ENCODE measurements at places on chromosomes 5 and 9. TPM values are rescaled to one million over a fixed set of nuclear protein-coding genes. Genes with fewer than 3 reads are reported as not detected.

CCDC69 gene
- 3.5 TPM for polyA plus RNA-seq

C5orf58 gene
- 0.30 TPM for polyA plus RNA-seq

TIMD4 gene
- polyA plus RNA-seq: 13.2 TPM

DNA sequence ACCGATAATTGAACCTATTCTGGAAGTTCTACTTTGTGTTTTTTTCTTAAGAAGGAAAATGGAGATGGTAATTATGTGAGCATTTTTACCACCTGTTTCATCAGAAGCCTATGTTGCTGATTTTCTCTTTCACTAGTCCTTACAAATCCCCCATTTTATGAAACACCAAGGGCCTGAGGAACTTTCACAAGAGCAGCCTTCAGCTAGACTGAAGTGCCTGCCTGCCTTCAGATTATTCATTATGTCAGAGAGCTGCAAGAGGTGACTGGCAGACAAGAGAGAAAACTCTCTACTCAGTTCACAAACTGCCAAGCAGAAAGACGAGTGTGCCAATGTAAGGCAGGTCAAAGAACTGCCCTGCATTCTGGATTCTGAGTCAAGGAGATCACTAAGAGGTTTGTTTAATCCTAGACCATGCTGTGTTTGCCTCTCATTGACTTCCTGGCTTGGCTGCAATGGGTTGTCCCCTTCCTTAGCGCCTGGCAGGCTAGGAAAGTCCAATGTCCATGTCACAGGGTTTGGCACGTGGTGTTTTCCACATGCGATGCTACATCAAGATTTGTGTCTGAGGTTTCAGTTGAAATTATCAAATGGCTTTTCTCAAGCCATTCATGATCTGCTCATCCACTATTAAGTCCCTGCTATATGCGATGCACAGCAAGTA lies 143.3 kb downstream of the CDC42SE2 start:
- DNase-seq: no peak

GRCh38 chr9:85137696-85138095 lies 468.2 kb downstream of the NTRK2 start:
- no peak for DNase-seq

DNA sequence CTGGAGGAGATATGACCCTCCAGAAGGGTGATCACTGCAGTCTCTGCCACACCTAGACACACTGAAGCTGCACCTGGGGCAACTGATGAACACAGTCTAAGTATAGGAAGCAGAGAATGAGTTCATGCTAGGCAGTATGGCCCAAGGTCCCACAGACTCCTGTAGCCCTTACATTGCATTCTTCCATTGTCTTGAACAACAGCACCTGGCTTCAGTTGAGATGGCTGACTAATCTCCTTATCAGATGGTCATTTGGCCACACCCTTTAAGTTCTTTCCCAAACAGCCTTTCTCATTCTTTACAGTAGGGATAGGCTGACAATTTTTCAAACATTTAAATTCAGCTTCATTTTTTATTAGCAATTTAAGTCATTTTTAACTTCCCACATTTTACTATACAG lies 23.1 kb downstream of the CENPK start:
- no peak for DNase-seq

- DNase-seq: no peak
These were observed 28.4 kb downstream of the SLC6A18 start for GRCh38 chr5:1253456-1254105.

DNA sequence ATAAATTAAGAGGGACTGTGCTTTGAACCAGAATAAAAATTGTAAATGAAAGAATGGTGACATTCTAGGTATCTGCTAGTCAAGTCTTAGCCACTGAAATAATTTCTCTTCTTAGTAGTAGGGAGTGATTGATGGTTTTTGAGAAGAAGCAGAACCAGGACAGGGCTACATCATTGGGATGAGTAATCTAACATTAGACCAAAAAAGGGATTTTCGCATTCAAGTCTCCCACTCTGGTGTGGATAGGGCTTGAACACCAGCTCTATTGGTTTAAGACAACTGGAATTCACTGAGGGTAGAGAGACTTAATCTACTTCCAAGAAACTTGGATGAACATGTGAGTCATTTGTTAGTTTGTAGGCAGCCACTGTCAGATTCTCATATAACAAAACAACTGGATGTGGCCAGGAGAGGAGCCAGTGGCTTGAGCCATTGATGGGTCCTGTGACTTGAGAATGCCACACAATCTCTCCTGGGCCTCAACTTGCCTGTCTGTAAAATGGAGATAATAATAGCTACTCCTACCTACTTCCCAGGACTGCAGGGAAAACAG lies 16.6 kb downstream of the FAT2 start:
- DNase-seq: no peak

DNA sequence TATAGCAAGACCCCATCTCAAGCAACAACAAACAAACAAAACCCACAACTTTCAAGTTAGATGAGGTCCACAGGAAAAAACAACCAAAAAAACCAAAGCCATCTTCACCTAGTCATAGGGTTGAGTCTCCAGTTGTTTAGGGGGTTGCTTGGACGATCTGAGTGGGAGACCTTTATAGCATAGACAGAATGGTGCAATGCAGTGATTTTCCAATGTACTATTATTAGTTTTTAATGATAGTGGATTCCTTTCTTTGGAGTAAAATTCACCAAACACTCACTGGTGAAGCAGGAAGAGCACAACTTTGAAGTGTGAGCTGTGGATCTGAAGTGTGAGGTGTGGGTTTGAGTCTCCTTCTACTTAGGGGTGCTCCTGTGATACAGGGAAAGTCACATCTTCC lies 67.0 kb upstream of the KLF9 start:
- no peak for DNase-seq

DNA sequence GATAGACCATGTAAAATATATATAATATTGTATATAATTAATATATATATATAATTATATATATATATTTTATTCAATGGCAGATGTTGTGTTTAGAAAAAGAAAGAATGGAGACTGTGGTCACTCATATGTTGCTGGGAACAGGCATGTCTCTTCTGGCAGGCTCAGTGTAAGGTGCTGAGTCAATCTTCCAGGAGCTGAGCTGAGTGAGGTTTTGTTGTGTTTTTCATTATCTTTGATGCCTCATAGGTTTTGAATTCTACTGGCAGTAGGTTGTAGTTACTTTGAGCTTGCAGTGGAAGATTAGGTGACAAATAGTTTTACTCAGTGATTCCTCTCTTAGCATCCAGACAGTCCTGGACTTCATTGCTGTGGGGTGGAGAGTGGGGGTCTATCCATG lies 561.3 kb downstream of the IRX1 start:
- no peak for DNase-seq

DNA sequence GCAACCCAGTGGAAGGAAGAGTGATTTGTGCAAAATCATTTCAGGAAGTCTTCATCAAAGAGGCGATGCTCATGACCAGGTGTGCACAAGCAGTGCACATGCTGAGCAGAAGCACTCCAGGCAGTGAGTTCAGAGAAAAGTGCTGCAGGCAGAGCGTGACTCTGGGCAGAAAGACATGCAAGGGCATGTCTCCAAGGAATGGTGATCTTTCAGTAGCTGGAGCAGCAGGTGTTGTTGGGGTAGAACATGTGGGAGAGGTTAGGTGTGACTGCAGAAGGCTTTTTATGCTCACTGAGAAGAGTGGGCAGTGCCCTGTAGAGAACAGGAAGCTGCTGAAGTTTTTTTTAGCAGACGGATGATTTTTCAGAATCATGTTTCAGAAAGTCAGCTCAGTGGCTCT lies 545.4 kb upstream of the TLE4 start:
- peak; percentile 12 for DNase-seq
